Activated T-cell treated with anti-CD3 and anti-CD28 coated beads, Interleukin-2, amount 50 U/mL, for 1 hour (primary cell): ENCODE measurements at places on chromosomes 13 and 19.

- no peak for DNase-seq
Observed at GRCh38 chr19:55149078-55150003, at the start of gene TNNT1. Gene TNNT1, minus strand, starts transcription at chr19:55149206. Its CDS starts 2,049 bp downstream, at chr19:55147157.

GRCh38 chr19:35949131-35949530 lies 13.0 kb downstream of the LRFN3 start:
- DNase-seq, result no peak

- peak; percentile 61 for DNase-seq
Observed at GRCh38 chr19:1690699-1691307, 38.4 kb upstream of the TCF3 start.

DNA sequence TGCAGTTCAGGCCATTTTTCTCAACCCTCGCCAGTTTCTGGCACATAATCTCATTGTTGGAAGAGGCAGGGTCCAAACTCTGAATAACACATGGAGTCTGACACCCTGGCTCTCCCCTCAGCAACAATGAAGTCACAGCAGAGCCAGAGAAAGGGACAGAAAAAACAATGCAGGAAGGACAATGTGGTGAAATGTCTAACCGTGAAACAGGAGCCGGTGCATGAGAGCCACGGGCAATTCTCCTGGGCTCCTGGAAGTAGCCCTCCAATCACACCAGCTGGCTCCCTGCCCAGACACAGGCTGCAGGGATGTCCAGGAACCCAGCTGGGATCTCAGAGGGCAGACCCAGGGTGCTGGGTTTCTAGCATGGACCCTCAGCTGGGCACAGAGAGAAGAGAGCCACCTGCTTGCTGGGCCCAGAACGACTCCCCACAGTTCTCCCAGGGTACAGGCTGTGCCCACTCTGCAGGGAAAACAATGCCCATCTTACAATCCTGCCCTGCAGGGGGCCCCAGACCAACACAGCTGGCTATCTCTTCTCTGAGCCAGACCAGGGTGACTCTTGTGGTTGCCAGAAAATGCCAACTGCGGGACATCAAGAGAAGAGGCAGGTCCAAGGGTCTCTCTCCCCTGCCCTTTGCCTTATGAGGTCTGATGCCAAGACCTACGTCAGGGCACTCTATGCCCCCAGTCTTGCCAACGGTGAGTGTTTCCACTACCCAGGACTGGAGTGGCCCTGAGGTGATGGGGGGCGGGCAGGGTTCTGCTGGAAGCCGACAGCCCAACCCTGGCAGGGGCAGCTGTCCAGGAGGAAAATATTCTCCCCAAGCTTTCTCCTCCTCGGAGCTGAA lies 64.5 kb downstream of the CEBPG start:
- no peak for DNase-seq

- no peak for DNase-seq
Observed at GRCh38 chr19:6527893-6528543, 2.8 kb upstream of the TNFSF9 start.

DNA sequence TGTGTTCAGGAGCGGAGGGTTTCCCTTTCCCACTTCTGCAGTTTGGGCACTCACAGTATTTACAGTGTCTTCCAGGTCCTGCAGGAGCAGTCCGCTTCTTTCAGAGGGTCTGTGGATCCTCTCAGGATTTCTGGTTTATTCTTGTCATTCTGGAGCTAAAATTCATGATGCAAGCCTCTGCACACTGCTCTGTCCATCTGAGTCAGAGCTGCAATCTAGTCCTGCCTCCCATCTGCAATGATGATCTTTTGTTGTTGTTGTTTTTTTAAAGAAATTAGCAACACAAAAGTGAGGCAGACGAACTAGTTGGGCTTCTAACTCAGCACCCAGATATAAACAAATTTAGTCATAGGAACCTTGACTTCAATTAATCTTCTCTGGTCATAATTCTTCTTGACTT lies 86.5 kb downstream of the DLEU7 start:
- no peak for DNase-seq

DNA sequence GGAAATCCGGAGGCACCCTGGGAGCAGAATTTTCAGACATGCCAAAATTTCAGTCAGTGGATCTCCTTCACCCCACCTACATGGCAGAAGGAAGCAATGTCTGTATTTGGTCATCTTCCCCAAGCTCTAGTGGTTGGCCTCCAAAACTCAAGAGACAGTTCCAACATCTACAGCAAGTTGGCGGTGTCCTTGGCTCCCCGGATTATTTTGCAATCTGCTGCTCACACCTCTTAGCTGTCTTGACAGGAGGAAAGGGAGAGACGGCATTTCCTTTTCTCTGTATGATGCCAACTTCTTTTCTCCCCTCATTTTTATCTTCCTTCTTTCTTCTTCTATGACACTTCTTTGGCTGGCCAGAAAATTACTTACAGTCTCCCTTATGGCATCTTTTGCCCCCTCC lies 159.9 kb downstream of the SUCLA2 start:
- no peak for DNase-seq

- DNase-seq, result no peak
Observed at GRCh38 chr19:42352301-42353259, 27.1 kb downstream of the MEGF8 start.

DNA sequence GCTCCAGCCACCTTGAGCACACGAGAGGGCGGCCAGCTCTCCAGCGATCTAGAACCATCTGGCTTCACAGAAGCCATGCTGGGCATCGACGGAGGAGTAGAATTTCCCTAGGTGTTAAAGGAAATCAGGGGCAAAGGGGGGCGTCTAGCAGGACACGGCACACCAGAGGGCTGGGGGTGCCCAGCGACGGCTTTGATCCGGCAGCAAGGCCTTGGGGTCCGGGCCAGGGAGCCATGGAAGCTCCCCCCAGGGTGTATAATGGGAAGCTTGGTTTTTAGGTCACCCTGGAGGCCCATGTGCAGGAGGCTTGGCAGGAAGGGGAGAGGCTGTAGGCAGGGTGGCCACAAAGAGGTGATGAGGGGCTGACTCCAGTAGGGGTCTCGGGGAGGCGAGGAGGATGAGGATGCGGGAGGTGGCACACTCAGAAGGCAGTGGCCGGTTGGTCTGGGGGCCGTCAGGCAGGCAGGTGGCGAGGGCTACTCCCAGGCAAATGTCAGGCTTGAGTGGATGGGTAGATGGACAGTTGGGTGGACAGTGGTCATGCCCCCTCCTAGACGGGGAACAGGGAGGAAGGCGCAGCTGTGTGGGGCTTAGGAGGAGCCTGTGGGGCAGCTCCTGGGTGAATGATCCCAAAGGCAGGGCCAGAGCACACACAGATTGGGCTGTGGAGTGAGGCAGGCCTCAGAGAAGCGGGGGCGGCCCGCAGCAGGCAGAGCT lies 5.6 kb downstream of the KMT5C start:
- DNase-seq, result no peak

DNA sequence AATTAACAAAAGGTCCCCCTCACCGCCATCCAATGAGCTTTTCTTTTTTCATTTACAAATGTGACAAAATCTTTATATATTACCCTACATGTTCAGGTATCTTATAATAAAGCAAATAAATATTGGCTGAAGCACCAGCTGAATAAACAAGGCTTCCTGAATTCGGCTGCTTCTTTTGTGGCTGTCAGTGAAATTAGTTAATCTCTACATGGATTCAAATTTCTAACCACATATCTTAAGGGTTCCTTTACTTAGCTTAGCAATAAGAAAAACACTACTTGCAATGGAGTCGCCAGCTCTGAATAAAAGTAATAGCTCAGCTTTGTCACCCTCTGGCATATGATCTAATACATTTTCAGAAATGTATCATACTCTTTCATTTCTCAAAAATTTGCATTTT lies 104.3 kb downstream of the CCNA1 start:
- no peak for DNase-seq

DNA sequence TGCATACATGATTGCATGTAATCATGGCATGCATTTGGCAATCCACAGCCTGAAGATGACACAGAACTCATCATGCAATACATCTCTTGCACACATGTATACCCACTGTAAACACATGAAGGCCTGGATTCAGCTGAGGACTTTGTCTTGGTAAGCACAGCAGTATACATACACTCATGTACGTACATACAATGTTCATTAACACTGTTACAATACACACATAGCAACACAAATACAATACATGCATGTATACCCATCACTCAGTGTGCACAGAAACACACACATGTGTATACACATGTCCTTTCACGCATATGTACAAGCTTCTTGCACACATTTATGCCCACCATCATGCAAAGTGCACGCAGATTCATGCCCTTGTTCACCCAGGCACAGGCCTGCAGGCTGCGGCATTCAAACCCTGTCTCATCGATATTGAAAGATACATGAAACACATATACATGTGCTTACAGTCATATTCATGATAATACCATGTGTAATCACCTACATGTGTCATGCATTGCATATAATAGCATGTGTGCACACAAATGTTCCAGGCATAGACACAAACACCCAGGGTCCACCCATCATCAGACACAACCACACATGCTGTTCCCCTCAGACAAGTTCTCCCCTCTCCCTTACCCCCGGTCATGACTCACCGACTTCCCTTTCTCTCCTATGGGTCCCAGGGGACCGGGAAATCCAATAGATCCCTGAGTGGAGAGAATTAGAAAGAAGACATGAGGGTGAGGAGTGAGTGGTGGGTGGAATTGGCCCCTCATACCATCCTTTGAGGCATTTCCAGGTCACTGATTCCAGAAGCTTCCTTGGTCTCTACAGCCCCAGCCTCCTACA lies 28.7 kb downstream of the COL5A3 start:
- DNase-seq, result no peak
